ENCODE measurements at places on chromosomes 3 and 15.
A peak's percentile ranks its signal among the peaks of the same experiment; 100 is the strongest.

GRCh38 chr15:35019404-35020327, 31.6 kb upstream of the ZNF770 start:
- DNase-seq, result no peak

- DNase-seq, result no peak
Measured at GRCh38 chr15:68205558-68205944, 419 bp upstream of the CALML4 start.

DNA sequence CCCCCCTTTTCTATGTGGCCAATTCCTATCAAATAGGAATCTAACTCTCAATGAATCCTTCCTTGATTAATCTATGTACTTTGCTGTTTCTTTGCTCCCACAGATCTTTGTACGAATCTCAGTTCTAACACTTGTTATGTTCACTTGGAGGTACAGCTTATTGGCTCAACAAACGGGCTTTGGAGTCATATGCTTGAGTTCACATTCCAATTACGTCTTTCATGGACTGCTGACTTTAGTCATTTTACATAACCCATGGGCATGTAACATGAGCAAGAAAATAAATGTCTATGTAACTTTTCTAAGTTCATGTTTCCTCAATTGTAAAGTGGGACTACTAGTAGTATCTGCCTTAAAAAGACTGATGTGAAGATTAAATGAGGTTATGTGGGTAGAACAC, 123.2 kb upstream of the TBC1D5 start:
- DNase-seq, result no peak

DNA sequence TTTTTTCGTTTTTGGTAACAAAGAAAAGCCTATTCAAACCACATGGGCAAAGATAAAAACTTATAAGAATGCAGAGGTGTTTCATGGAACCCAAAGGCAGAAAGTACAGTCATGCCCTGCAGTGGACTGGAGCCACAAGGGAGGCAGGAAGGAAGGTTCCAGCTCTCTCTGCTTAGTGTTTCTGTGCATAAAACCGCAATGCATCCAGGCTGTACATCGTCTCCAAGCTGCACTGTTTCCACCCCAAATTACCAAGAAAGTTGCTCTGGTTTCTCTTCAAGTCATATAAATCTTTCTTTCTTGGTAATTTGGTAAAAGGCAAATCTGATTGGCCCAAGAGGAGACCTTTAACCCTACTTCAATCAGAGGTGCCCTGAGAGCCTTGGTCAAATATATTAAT, 15.8 kb downstream of the TRAT1 start:
- DNase-seq, result no peak

GRCh38 chr3:129673897-129674797, 67.7 kb upstream of the PLXND1 start:
- DNase-seq, result no peak

DNA sequence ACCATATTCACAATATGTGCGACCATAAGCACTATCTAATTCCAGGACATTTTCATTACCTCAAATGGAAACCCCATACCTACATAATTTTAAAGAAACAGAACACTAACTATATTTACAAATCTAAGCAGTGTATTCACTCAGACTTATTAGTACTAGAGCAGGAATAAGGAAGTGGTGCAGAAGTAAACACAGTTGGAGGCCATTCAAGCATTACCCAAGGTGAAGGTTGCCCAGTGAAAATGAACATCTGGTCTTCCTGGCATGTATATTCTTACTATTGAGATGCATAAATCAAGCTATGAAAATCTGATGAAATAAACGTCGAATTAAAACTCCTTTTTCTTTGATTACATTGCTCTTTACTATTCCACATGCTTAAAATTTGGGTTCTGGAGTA, 78.9 kb upstream of the TTC14 start:
- no peak for DNase-seq

DNA sequence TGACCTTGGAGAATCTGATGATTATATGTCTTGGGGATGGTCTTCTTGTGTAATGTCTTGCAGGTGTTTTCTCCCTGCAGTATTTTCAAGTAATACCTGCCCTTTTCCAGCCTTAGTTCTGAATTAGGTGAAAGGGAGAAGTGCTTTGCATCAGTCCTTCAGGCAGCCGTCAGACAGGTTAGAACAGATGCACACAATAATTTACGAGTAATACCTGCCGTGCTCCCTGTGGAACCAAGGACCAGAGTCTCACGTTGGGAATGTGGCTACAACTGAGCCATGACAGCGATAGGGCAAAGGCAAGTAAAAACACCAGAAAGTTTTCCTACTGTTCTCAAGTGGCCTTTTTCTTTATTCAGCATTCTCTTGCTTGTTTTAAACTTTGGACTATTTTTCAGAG, 69.1 kb downstream of the CHCHD6 start:
- no peak for DNase-seq

DNA sequence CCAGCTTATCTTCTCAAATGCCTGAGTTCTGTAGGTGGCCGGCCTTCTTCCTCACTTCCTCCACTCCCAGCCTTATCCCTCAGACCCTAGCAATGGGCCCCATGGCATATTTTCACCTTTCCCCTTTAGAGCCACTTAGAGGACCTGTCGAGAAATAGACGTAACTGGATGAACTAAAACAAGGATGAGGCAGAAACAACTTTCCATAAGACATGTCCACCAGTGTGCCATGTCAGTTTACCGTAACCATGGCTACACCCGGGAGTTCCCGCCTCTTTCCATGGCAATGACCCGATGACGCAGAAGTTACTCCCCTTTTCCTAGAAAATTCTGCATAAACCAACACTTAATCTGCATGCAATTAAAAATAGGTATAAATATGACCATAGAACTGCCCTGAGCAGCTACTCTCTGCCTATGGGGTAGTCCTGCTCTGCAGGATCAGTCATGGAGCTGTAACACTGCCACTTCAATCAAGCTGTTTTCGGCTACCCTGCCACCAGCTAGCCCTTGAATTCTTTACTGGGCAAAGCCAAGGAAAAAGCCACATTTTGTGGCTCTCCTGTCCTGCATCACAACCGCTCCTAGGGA, 55.1 kb upstream of the ZBTB38 start:
- no peak for DNase-seq

GRCh38 chr15:67021455-67021854, 43.9 kb upstream of the SMAD3 start:
- no peak for DNase-seq

DNA sequence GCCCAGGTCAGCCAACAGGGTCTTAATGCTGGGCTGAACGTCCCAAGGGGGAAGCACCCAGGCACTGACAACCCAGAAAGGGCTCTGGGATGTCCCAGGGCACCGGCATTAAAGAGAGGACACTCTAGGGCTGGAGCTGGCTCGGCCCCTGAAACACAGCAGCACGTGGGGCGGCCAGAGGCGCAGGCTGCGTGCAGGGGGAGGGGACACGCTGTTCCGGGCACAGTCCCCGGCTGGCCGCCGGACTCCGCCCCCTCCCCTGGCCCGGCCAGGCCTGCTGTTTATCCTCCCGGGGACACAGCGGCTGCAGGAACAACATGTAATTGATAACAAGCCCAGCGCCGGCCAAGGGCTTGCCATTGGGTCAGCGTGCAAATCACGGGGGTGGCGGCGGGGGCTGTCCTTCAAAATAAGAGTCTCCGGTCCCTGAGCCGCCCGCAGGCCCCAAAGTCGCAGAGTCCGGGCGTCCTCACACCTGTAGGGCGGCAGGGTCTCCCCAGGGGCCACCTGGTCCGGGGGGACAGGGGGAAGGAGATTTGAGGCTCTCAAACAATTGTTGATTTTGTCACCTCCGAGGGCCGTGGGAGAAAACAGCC, 1.3 kb downstream of the KLF15 start:
- DNase-seq, result no peak

GRCh38 chr15:39110336-39110735, 470.5 kb upstream of the THBS1 start:
- DNase-seq, result no peak

- no peak for DNase-seq
Measured at GRCh38 chr3:67569324-67569723, 85.1 kb downstream of the SUCLG2 start.

- DNase-seq, result no peak
Measured at GRCh38 chr3:123075359-123075758, 8.5 kb downstream of the PDIA5 start.

DNA sequence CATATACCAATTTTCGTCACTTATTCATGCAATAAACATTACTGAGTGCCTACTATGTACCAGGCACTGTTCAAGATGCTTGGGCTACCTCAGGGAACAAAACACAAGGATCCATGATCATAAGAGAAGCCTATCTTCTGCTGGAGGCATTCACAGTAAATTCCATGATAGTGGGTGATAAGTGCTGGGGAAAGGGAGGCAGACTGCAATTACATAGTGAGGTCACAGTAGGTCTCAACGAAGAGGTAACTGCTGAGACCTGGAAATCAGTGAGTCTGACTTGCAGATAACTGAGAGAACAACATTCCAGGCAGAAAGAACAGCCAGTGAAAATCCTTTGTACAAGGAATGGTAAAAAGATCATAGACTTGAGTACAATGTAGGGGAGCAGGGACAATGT, 33.6 kb downstream of the RAF1 start:
- DNase-seq, result no peak

DNA sequence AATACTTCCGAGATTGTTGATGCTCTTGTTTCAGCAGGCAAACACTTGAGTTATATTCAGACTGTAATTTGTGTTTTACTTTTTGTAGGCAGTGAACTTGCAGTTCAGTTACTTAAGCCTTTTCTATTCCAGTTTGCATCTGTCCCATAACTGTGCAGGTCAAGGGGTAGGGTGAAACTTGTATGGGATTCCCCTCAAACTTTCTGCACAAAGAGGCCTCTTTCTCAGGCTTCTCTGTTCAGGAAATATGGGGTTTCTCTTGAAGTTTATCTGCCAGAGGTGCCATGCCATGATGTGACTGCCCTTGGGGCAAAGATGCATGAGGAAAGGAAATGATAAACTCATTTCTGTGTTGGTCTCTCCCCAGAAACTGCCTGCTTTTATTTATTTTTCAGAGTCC, 66.7 kb downstream of the SLC24A1 start:
- no peak for DNase-seq

DNA sequence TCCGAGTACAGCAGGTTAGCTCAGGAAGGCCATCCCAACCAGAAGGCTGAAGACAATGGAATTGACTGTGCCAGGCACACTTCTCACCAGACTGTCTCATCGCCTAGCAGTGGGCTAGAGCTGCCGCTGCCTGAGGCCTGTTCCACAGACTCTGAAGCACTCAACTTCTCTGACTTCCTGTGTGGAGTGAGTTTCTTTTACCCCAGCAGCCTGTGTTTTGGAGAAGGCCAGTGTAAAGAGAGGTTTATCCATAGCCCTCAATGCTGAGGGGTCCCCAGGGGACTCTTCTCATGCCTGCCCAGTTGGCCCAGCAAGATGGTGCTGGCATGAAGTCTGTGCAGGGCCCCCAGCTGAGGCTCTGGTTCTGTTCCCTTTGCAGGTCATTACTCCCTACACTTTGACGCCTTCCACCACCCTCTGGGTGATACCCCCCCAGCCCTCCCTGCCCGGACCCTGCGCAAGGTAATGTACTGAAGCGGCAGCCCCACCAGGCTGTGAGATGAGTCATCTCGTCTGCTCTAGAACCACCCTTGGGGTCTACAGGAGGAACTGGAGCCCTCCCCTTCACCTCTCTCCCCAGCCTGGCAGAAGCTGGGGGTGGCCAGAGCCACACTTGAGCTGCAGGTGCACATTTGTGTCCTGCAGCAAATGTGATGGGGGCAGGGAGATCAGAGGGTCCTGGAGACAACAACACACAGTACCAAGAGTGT, 5.2 kb upstream of the MANF start:
- DNase-seq, result peak; percentile 14

GRCh38 chr3:107798381-107798780, 275.6 kb downstream of the BBX start:
- DNase-seq, result no peak

GRCh38 chr3:52091586-52092270, 35.4 kb upstream of the DUSP7 start:
- no peak for DNase-seq

- no peak for DNase-seq
Measured at GRCh38 chr3:70250492-70250891, 61.9 kb downstream of the MDFIC2 start.

DNA sequence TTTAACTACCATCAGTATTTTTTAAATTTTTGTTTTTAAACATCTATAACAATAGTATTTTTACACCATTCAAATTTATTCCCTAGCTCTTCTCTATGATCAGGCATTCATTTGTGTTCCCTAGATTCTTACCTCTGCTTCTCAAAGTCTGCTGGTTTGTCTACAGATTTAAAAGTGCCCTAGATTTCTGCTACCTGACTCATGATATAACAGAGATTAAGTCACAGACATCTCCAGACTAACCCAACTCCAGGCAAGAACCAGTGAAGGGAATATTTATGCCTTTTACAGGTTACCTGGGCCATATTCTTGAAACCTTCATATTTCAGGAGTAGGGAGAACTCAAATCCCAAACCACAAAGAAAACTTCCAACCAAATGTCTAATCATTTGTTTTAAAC, 38.8 kb downstream of the ADAM10 start:
- no peak for DNase-seq

DNA sequence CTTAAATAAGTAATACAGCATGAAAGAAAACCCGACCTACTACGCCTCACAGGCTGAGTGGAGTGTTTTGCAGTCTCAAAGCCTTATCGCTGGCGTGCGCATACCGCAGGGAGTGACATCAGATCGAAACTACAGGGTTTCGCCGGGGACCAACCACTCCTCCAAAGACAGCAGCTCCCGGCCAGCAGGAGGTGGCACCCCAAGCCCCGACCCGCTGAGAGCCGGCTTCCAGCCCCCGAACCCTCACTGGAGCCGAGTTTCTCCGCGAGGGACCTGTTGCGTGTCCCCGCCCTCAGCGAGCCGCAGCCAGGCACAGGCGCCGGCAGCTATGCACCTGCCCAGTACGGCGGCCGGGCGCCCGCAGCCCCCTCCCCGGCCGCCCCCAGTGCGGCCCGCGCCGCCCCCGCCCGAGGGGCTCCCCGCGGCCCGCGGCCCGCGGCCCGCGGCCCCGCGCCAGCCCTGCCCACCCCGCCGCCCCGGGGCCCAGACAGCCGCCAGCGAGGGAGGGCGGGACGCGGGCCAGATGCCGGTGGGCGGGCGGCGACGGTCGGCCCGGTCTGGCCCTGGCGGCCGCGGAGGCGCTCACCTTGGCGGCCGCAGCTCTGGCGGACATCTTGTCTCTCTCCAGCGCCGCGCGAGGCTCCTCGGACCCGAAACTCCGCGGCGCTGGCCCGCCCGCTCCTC, 710 bp downstream of the TJP1 start:
- no peak for DNase-seq

- DNase-seq, result no peak
Measured at GRCh38 chr3:96970211-96970610, 155.8 kb downstream of the EPHA6 start.

- no peak for DNase-seq
Measured at GRCh38 chr3:3154879-3155610, 24.4 kb downstream of the CRBN start.

- DNase-seq, result no peak
Measured at GRCh38 chr3:98692787-98693473, 70.2 kb upstream of the ST3GAL6 start.

DNA sequence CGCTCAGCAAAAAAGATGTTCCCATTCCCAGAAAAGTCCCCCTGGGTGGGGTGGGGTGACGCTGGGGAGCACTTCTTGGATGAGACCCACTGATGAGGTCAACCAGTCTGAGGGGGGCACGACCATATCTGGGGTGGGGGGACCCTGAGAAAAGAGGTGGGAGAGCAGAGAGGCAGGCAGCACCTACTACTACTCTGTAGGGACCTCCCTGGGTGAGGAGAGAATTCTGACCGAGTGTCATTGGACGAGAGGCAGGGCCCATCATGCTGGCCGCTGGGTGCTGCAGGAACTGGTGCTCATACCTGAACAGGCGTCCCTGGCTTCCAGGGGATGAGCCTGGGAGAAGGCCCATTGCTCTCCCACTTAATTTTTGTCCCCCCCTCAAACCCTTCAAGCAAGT, 158.8 kb downstream of the KLF13 start:
- DNase-seq, result no peak
